Right lung (tissue), 10 donors: ENCODE measurements at places on chromosomes 1 and 21.

- DNase-seq: no peak
These were observed 24.6 kb upstream of the LYPLAL1 start for GRCh38 chr1:219149009-219149577.

DNA sequence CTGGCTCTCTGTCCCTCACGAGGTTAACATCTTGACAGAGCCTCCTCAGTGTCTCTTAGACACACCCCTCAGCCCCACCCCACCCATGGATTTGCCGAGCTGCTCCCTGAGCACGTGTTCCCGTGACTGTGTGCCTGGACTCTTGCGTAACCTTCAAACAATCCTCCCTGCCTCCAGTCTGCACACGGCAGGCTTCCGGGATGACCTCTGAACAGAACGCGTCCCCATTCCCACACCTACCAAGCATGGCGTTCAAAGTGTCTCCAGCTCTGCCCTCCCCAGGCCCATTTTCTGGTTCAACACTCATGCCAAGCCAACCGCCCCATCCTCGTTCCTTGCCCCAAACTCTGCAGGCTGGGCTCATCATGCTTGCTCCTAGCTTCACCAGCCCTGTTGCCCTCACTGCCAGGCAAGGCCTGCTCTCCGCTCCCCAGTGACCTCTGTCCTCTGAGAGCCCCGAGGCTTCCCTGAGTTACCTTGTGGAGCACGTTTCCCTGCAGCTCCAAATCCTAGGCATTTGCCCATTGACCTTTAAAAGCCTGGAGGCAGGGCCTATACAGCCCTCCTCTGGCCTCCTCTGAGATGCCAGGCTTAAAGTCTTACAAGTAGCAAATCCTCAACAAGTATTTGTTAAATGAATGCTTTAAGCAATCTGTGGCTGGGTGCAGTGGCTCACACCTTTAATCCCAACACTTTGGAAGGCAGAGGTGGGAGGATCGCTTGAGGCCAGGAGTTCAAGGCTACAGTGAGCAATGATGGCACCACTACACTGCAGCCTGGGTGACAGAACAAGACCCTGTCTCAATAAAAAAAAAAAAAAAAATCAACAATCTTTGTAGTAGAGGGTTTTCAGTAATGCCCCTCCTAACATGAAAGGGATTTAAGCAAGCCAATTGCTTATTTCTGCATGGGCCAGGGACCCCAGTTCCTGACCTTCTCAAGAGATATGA is 5.0 kb downstream of the AGT start:
- no peak for DNase-seq

GRCh38 chr1:230754796-230755195 is 7.6 kb downstream of the CAPN9 start:
- DNase-seq: no peak

DNA sequence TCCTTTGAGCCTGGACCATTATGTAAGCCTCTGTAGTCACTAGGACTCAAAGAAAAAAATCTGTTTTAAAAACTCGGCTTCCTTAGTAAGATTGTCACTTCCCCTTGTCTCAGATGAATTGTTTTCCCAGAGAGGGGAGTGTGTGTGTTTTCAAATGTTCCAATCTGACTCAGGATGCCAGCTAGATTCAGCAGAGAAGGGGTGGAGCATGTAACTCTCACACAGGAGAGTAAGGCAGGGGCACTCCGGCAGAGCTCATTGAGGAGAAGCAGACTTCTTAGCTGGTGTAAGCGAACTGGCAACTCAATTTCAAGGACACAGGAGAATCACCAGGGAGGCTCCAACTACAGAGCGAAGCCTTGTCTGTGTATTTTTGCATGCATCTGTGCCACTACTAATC is 623.2 kb downstream of the LMO4 start:
- DNase-seq: no peak

DNA sequence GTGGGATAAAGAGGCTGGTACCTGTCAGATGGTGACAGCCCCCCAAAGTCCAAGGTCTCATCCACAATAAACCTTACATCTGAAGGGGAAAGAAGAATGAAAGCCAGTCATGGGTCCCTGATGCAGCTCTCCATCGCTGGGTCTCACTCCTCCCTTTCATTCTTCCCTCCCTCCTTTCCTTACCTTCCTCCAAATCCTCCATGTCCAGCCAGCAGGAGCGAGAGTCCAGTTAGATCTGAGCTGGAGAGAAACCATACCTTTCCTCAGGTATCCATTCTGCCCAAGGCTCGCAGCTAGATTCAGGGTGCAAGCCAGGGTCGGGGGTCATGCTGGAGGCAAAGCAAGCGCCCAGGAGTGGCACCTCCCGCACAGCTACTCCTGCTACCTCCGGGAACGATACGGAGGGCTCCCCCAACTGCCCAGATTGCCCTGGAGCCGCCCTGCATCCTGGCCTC is 421 bp downstream of the PSRC1 start:
- DNase-seq: no peak

DNA sequence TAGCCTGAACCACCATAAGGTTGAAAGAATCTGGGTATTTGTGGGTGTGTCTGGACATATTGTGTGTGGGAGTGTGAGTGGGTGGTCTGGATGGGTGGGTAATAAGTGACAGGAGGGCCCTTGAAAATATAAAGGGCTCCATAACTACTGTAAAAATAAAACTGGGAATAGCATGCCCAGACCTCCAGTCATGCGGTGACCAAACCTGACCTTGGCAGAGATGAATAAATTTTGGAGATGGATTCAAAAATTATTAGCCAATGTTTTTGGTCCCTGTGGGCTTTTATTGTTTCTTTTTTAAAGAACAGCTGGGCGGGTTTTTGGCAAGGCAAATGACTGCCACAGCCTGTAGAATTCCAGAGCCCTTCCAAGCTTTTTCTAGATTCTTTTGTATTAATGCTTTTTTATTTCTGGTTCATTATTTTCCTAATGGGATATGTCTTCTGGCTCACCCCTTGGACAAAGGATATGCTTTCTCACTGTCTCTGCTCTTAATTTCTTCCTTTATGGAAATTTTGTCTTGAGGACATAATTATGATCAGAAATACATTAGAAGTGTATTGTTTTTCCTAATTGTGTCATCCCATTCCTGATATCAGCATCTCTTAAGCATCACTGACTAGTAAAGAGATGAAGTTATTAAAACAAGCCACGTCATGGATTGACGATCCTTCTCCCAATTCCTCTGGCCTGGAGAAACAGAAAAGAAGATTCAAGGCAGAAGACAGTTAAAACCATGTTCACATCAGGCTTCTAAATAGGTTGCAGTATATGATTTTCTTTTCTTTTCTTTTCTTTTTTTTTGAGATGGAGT is 69.5 kb downstream of the NTMT2 start:
- DNase-seq: no peak

DNA sequence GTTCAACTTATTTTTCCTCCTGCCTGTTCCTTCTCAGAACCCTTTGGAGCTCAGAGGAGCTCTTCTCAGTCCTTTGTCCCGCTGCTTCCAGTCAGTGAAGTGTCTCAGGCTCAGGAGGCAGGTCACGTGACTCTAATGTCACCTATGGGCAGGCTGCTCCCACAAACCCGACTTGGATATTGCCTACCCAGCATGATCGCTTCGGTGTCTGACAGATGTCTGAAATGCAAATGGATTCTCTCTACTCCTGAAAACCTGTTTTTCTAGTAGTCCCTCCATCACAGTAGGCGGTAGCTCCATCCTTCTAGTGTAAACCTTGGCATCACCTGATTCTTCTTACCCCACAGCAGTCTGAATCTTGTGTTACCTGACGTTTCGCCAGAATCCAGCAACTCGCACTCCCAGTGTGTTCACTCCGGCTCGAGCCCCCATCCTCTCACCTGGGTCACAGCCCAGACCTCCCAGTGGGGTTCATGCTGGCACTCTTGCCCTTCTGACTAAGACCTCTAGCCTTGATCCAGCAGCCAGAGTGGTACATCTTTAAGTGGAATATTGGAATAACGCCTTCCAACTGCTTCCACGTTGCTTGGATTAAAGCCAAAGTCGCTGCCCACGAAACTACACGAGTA is 5.4 kb downstream of the PADI6 start:
- DNase-seq: peak; percentile 12

GRCh38 chr21:42650033-42650370 is 3.4 kb upstream of the PDE9A start:
- DNase-seq: no peak

GRCh38 chr1:20212085-20212684 is 25.9 kb upstream of the PLA2G2C start:
- DNase-seq: no peak

DNA sequence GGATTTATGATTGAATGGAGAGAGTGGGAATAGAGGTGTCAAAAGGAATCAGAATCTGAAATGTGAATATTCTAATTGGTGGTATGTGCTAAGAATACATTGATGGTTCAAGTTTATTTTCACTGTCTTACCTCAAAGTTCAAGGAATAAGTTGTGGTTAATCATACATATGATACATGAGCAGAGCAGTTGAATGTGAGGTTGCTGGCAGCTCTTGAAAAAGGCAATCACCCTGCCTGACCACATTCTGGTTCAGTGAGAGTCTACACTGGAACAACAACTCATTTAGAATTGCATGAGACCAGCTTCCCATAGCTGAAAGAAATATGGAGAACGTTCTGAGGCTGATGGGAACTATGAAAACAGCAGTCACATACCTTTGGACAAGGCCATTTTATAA is 68.3 kb upstream of the ARHGAP29 start:
- DNase-seq: no peak

GRCh38 chr1:205190845-205191577 is 20.5 kb downstream of the DSTYK start:
- peak; percentile 25 for DNase-seq

- no peak for DNase-seq
These were observed 5.5 kb downstream of the SH2D2A start for GRCh38 chr1:156811168-156811567.

DNA sequence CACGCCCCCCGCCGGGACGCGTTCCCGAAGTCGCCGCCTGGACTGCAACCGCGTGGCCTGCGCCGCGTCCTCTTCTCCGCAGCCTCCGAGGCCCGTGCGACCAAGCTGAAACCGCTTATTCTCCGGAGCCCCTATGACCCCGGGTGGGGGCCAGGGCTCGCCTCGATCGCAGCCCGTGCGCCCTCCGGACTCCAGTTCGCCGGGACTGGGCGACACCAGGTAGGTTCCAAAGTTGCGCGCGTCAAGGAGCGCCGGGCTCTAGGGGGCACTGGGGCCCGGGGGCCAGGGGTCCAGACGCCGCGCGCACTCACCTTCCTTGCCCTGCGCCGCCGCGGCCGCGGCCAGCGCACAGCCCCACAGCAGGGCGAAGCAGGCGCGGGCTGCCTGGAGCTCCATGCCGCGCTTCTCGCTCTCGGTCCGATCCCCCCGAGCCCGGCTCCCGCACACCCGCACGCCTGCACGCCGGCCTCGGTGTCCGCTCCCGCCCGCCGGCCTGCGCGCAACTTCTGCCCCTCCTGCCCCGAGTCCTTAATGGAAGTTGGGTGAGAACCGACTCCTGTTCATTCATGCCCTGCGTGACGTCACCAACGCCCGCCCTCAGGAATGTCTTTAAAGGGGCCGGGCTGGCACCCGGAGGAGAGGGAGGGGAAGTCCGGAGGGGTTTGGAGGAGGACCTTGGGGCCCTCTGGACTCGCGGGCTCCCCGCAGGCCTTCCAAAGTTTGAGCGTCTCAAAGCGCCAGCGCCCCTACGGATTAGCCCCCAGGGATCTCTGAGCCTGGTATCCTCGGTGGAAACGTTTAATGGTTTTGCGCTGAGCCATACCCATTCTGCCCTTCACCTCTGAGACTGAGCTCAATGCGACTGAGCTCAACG is at the start of gene EPHA2:
Gene EPHA2 (minus strand): TSS at position 533 of the 874 bp plus-strand sequence. CDS start 137 bp downstream, at position 396.
- DNase-seq: peak; percentile 89

- DNase-seq: no peak
These were observed 20.0 kb downstream of the RRP1 start for GRCh38 chr21:43809346-43809799.

- DNase-seq: no peak
These were observed 24.8 kb upstream of the USH2A start for GRCh38 chr1:216448011-216448510.

DNA sequence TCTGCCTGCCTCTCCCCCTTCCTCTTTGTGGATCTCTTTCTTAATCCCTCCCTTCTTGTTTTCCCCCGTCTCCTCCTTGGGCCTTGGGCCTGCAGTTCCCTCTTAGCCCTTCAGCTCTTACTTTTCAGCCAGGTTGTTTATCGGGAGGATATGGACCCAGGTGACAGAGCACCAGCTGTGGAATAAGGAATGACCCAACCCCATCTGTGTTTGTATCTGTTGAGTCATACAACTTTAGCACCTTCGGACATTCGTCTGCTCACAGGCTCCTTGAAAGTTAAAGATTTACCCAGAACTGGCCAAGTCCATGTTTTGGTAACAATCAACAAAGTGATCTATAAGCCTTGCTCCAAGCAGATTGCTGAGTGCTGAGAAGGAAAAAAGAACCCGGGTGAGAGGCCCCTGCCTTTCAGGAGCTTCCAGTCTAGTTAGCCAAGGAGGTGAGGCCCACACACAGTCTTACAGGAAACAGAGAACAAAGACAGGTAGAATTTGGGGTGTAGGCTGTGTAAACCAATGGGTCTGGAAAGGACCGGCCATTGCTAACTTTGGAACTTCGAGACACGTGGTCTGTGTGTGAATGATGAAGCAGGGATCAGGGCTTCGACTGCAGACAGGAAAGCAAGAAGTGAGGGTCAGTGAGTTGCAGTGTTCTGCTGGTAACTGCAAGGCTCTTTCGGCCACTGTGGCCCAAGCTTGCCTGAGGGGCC is 66.7 kb upstream of the F3 start:
- no peak for DNase-seq

GRCh38 chr1:169361281-169361680 is 6.3 kb downstream of the NME7 start:
- DNase-seq: no peak

- no peak for DNase-seq
These were observed 297.9 kb downstream of the GRIK1 start for GRCh38 chr21:29641635-29642550.

- DNase-seq: no peak
These were observed 19.8 kb upstream of the VCAM1 start for GRCh38 chr1:100699744-100700143.

DNA sequence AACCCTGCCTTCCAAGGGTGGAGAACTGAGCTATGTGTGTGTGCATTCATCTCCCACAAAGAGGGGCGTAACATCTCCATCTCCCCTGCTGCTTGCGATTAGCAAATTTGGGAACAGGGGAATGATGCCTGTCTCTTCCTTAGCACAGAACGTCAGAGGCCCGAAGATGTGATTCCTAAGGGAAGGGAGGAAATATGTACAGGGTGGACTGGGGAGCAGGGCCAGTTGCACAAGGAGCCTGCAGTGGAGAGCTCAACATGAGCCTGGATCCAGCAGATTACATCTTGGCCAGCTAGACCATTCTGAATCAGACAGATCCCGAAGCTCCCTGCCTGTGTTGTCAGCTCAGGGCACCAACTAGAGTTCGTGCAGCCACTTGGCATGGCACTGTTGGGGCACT is 118.1 kb downstream of the NGF start:
- no peak for DNase-seq
